ENCODE measurements at places on chromosomes 11 and 22. TPM values are rescaled to one million over a fixed set of nuclear protein-coding genes. Genes with fewer than 3 reads are reported as not detected.

GRCh38 chr11:110951950-110952503 is 239.8 kb upstream of the ARHGAP20 start:
- no peak for DNase-seq

DNA sequence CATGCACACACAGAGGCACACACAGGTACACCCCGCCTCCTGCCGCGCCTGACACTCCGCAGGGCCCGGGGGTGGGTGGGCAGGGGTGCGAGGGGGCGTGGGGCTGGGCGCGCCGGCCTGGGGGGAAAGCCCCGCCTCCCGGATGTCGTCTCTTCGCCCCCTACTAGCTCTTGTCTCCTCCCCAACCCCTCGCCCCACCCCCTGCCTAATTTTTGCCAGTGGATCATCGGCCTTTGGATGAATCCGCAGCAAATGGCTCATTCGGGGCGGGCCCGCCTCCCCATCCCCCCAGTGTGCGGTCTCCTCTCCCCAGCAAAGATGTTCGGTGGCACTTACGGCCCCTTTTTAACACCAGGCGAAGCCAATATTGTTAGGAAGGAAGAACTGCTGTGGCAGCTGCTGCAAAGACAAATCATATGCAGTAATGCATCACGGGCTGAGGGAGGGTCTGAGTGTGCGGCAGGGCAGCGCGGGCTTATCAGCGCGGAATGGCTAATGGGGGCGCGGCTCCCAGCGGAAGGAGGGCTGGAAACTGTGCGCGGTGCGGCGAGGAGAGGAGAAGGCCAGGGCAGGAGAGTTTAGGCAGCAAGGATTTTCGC is 13.4 kb upstream of the NECTIN1 start:
- no peak for DNase-seq

DNA sequence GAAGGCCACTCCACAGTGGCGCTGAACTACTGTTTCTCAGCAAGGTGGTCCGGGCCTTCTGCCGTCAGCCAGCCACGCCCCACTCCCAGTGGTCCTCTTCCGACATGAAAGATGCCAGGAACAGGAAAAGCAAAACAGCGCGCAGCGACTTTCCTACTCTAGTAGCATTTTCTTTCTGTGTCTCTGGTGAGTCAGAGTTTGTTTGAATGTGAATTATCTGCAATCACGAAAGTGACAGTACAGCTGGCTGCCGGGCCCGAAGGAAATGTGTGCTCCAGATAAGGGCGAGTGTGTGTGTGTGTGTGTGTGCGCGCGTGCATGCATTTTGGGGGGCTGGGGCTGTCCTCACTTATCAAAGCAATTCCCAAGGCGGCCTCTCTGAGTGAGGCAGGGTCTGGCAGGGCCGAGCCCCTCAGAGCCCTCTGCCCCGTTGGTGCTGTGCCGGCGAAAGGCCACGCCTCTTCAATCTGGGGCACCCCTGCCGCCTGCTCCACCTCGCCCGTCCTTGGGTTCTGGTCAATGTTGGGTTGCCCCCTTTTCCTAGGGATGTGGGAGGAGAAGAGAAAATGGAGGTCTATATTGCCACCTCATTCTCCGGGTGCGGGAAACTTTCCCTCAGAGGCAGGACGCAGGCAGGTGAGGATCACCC is 288.5 kb downstream of the KIRREL3 start:
- DNase-seq: no peak

DNA sequence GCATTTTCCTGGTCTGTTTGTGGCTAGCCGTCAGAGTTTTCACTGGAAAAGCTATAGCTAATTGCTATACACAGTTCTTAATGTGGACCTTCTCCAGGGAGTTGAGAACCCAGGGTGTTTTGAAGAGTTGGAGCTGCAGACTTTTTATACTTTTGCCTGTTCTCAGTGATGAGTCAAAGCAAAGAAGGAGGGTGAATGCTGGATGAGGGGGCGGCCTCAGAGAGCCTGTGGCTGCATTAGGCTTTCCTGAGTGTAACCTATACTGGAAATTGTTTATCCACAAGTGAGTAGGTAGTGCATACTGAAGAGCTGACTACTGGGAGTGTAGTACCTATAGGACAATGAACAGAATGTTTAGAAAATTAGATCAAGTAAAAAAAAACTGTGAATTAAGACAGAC is 79.7 kb upstream of the HORMAD2 start:
- DNase-seq: no peak

DNA sequence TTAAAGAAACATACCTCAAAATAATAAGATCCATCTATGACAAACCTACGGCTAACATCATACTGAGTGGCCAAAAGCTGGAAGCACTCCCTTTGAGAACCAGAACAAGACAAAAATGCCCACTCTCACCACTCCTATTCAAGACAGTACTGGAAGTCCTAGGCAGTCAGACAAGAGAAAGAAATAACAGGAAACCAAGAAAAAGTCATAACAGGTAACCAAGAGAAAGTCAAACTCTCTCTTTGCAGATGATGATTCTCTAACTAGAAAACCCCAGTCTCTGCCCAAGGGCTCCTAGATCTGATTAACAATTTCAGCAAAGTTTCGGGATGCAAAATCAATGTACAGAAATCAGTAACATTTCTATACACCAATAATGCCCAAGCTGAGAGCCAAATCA is 35.6 kb downstream of the TMEM123 start:
- DNase-seq: no peak

DNA sequence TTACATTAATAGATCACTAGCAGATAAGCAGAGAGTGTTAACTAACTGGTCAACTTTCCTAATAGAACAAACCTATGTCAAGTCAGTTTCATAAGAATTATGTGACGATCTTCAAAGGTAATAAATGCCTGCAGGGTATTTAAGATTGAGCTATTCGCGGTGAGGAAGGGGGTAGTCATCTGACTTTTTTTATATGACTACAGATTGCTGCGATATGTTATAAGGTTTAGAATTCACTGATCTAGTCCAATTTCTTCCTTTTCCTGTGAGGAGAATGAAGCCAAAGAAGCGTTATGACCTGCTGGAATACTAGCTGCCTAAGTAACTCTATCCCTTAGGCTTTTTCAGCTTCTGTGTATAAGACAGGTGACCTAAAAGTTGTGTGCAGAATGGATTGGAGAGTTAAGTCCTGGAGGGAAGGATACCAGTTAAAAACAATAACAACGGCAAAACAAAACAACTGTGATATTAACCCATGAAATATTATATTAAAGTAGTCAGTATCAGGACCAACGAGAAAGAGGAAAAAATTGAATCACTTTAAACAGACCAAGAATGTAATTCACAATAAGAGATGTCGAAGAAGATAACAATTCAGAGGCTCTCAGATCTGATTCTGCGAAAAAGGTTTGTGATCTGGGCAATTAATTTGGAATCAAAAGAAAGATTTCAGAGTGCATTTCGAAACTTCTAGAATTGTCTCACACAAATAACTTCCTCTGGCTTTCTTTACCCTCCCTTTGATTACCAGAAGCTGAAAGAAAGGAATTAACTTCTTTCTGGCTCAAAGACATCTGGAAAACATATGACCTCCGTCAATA is 630 bp downstream of the CASP4 start:
- DNase-seq: no peak

DNA sequence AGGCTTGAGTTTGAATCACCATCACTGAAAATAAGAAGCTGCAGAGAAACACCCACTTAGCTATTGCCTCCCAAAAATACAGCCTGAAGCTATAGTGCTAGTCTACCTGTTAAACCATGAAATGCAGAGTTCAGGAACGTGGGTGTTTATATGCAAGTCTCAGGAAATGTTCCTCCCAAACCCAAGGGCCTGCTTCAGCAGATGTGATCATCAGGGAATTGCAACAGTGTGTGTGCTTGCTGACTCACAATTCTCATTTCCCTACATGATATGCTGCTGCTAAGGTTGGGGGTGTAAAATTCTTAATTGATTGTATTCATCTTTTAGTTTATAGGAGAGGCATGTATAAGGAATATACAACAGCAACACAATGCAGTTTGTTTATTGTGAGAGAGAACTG is 49.6 kb downstream of the NUP98 start:
- no peak for DNase-seq

GRCh38 chr22:35711336-35711735 is 6.3 kb upstream of the APOL5 start:
- no peak for DNase-seq

DNA sequence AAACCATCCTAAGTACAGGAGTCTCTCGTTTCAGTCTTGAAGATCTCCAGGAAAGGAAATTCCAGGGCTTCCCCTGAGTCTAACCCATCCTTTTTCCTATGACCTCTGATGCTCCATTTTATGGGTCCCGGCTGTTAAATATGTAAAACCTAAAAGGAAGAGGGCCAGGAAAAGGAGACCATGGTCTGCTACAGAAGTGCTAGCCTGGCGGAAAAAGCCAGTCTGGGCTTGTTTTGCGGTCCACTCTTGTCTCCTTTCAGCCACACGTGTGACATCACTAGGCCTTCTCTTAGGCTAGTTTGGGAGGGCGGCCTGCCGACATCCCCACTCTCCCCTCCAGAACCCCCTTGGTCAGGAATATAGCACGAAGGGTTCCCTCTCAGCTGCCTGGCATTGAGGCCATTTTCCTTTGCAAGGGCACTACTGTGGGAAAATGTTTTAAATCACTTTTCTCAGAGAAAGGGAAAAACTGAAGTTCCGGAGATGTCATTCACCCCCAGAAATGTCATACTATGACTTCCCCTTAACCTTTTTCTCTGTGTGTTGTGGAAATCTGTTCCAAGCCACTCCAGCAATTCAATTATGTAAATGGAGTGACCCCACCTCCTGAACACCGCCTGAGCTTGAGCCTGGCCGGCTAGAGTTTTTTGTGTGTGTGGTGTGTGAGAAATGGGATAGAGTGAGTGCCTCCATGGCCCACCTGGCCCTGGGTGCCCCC is 86.9 kb downstream of the UBASH3B start:
- DNase-seq: no peak

DNA sequence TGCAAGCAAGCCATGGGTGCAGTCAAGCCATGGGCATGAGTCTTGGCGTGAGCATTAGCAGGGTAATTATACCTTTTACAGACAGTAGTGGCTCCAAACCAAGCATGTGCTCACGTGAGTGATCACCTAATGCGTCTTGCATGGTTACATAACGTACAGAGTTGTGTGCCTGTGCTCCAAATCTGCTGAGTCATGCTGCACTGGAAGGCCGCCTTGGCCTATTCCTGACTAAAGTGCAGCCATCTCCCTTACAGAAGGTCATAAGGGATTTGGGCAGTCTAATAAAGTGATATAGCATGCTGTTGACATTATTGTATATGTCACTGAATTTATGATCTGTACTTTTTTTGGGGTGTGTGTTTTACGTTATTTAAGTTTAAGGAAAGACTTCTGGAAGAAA is 102.4 kb downstream of the ARHGAP42 start:
- peak; percentile 21 for DNase-seq

GRCh38 chr11:57410287-57410686 is 16.6 kb downstream of the SLC43A3 start:
- DNase-seq: no peak

- DNase-seq: peak; percentile 71
Observed at GRCh38 chr11:64745189-64745520, 1.2 kb upstream of the RASGRP2 start.

GRCh38 chr11:70159627-70160570 is 43.2 kb upstream of the FADD start:
- DNase-seq: no peak

- no peak for DNase-seq
Observed at GRCh38 chr11:67264877-67265632, 1.2 kb upstream of the GRK2 start.

- no peak for DNase-seq
Observed at GRCh38 chr11:58057481-58057880, 26.7 kb downstream of the OR6Q1 start.

GRCh38 chr11:75325713-75326438 is 25.6 kb downstream of the ARRB1 start:
- DNase-seq: no peak

DNA sequence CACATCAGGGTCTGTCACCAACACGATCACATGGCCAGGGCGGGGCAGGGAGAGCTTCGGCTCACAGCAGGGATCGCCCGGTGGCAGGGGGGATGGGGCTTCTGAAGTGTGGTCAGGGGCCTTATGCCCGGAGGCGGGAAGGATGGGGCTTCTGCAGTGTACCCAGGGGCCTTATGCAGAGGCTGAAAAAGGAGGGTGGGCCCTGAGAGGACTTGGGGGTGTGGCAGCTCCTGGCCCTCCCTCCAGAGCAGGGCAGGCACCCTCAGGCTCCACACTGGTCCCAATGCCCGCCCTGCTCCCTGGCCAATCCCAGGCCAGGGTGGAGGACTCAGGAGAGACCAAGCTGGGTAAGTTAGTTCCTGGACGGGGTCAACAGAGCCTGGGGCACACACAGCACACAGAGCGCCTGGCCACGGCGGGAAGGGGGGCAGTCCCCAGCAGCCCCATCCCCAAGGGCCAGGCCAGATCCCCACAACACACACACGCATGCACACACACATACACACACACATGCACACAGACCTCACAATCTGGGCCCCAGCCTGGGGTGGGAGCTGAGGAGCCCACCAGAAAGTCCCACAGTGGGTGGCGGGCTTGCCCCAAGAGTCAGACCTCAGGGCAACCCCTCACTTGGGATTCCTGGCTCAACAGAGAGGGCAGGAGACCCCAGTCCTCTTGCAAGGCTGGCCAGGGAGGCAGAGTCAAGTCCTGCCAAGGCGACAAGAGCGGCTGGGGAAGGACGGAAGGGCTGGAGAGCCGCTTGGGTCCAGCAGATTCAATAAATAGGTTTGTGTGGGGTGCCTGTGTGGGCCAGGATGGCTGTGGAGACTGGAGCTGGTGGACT is 1.1 kb upstream of the CEND1 start:
- DNase-seq: peak; percentile 79

DNA sequence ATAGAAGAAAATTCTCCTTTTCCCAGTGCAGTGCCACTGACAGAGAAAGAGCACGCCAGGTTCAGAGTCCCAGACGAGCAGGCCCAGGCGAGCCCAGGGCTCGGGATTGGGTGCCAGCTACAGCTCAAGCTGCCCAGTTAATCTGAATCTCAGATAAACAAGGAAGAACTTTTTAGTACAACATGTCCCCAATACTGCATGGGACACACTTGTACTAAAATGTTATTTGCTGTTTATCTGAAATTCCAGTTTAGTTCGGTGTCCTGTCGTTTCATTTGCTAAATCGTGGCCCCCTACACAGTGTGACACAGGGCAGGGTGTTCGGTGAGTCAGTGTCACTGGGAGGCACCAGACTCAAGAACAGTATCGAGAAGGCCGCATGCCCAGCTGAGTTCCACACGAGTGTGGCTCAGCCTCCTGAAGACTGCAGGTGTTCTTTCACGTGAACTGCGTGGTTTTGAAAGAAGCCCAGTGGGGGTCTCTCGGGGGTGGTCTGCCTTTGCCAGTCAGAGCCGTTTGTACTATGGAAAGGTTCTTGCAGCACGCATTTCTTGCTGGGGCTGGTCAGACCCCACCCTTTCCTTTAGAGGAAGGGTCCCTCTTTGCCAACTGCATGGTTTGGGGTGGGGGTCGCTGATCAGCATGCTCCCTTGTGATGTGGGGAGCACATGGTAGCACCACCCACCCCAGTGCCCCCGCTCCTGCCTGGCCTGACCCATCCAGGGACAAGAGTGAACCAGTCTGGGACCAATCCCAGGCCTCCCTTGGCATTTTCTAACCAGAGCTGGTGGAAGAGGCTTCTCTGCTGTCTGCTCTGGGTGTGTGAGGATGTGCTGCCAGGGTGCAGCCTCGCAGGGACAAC is 115.6 kb upstream of the B3GAT1 start:
- no peak for DNase-seq

- no peak for DNase-seq
Observed at GRCh38 chr11:100220801-100221200, 466.3 kb upstream of the ARHGAP42 start.

CRYBA4 gene
- total RNA-seq: not detected

ESAM gene
- 6.8 TPM for total RNA-seq

STIP1 gene
- 73.0 TPM for total RNA-seq

CAVIN3 gene
- total RNA-seq: 15.7 TPM

CRELD2 gene
- total RNA-seq: 37.2 TPM

APOA4 gene
- not detected for total RNA-seq

PACSIN2 gene
- total RNA-seq: 100 TPM

CDC42BPG gene
- 16.8 TPM for total RNA-seq

NRGN gene
- 1.9 TPM for total RNA-seq

JAM3 gene
- total RNA-seq: 2.9 TPM

PHOX2A gene
- not detected for total RNA-seq

Measured in pancreas (tissue), 10 donors.